ENCODE measurements at places on chromosomes 6 and 20. TPM values are rescaled to one million over a fixed set of nuclear protein-coding genes. Genes with fewer than 3 reads are reported as not detected.

GRCh38 chr6:54846243-54846856 is at the start of gene FAM83B:
FAM83B (plus strand) TSS chr6:54846771; CDS start chr6:54870247, 23,476 bp downstream.
- DNase-seq, result no peak

DNA sequence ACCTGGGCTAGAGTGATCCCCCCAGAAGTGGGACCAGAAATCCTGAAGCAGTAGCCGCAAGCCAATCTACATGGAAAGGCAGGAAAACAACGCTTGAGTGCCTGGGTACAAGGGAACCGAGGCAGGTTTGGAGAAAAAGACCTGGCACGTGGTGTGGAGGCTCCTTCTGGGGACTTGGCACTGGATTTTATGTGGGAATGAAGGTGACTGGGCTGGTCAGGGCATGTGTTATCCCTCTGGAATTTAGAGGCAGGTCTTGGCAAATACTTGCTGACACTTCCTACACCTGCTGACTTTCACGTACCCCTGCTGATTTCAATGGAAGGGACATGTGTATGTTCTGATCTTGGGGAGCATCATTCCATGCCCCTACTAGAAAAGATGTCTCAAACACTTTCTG is 25.0 kb upstream of the FAM217A start:
- no peak for DNase-seq

The BPI gene
- total RNA-seq, result 4.1 TPM

DNA sequence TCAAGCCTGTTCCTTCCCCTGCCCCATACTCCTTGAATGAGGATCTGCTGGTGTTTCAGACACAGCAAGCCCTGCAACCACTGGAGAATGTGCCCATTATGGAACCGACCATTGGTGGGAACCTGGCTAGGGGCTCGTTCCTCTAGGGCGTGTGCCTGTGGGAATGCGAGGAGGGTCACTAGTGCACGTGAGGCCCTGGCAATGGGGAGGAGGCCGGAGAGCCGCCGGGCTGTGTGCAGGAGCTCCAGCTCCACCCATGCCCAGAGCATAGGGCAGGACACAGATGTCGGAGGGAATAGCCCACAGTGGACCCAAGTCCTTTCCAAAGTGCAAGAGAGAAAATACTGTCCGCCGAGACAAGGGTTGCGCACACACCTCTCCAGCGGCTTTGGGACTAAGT is 99.3 kb downstream of the ERMARD start:
- DNase-seq, result no peak

The ZNF322 gene
- total RNA-seq, result 18.6 TPM

The GPR63 gene
- 0.99 TPM for total RNA-seq

The E2F1 gene
- total RNA-seq, result 0.92 TPM

The FOXC1 gene
- total RNA-seq, result 109 TPM

DNA sequence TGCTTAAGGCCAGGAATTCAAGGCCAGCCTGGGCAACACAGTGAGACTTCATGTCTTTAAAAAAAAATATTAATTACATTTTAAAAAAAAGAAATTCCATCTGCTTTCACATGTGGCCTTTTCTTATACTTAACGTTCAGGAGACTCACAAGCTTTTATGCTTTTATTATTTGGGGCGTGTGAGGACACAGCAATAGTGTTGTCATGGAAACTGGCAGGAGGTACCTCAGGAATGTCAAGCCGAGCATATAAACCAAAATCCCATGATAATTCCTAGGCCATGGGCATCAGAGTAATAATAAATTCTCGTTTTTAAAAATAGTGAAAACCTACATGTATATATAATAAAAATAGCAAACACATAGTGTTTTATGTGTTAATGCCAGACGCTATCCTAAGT is 89.8 kb downstream of the IYD start:
- DNase-seq, result no peak

- no peak for DNase-seq
Observed at GRCh38 chr6:105279463-105279862, 99.6 kb upstream of the POPDC3 start.

DNA sequence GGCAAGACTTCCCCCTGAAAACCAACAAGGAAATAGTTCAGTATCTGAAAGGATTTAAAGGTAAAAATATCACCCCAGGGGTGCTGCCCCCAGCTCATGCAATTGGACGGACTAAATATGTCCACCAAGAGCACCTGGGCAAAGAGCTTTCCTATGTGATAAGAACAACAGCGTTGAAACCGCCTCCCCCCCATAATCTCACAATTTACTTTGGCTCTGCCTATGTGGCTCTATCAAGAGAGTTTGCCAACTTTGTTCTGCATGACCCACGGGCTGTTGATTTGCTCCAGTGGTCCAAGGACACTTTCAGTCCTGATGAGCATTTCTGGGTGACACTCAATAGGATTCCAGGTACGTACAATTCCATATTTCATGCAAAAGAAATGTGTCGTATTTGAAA is 35.8 kb downstream of the GCNT2 start:
- no peak for DNase-seq

- DNase-seq, result no peak
Observed at GRCh38 chr6:169805242-169805838, 53.9 kb downstream of the ERMARD start.

DNA sequence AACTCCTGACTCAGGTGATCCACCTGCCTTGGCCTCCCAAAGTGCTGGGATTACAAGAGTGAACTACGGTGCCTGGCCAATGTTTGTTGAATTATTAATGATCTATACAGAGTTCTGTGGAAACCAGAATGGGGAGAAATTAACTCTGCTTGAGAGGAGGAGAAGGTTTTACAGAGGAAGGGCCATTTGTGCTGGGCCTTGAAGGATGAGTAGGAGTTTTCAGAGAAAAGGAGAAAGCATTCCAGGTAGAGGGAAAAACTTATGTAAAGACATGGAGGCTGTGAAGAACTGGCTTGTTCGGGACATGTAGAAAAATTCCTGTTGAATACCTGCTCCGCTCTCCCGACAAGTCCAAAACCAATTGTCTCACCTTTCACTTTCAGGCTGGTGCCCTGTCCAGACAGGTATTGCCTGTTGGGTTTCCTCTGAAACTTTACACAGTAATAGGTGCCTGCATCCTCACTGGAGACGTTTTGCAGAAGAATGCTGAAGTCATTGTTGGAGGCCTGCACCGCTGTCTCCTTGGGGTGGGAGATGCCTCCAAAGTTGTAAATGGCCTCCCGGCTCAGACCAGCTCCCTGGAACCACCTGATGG is 11.3 kb upstream of the NSFL1C start:
- DNase-seq, result no peak

The TLDC2 gene
- not detected for total RNA-seq

The LKAAEAR1 gene
- not detected for total RNA-seq

DNA sequence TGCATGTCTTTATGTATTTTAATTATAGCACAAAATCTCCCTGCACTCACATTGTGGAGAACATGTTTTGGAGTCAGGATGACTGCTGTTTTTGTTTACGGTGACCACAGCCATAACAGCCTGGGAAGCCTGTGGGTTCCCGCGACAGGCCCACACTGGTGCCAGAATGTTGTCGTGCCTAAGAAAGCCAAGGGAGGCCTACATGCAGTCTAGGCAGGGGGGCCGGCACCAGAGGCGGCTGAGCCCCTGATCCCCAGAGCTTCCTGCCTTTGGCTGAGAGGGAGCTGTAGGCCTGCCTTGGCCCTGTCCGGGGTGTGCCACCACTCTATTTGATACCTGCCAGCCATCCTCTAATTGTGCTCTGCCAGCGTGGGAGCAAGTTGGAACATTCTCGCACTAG is 46.7 kb downstream of the TBC1D7 start:
- DNase-seq, result no peak

- DNase-seq, result no peak
Observed at GRCh38 chr6:108113557-108114519, 39.3 kb upstream of the OSTM1 start.

DNA sequence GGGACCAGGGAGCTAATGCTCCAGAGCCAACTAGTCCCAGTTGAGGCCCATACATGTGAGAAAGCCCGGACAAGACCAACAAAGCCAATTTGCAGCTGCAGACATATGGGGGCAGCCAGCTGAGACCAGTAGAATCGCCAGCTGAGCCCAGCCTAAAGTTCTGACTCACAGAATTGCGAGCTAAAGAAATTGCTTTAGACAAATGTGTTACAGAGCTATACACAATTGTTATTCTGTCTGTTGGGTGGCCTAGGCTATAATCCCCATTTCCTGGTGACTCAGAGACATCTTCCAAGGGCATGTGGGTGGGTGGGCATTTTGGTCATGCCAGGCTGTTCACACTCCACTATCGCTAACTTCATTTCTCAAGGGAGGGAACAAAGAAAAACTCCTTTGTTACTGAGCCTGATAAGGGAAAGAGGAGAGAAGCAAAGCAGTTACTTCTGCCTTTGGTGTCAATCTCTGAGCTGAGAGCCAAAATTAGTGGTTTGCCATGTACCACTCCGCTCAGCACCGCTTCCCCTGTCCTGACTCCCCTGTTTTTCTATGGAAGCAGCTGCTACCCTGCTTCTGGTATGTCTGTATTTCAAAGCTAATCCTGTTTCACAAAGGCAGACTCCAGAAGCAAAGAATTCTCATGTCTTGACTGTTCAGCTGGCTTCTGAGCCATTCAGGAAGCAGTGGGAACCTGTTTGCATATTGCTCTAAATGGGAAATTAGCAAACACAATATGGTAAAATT is 26.1 kb downstream of the SCP2D1 start:
- no peak for DNase-seq

The MYBL2 gene
- total RNA-seq, result 0.81 TPM

The EDN3 gene
- total RNA-seq, result not detected

GRCh38 chr20:4833074-4833728 is 111.5 kb downstream of the PRND start:
- DNase-seq, result no peak

DNA sequence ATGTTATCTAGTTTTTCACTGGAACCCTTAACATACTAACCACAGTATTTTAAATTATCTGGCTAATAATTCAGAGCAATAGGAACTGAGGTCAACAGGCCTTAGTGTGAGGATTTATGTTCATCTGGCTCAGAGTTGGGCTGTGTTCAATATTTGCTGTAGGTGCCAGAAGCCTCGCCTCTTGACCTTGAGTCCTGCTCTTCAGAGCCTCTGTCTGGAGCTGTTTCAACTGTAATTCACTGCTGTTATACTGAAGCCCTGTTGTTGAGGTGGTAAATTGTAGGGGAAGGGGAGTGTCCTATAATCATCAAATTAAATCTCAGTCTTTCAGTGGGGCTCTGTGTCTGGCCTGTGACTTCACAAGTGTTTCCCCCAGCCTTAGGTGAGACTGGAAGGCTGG is 184.4 kb downstream of the CDH26 start:
- DNase-seq, result no peak

DNA sequence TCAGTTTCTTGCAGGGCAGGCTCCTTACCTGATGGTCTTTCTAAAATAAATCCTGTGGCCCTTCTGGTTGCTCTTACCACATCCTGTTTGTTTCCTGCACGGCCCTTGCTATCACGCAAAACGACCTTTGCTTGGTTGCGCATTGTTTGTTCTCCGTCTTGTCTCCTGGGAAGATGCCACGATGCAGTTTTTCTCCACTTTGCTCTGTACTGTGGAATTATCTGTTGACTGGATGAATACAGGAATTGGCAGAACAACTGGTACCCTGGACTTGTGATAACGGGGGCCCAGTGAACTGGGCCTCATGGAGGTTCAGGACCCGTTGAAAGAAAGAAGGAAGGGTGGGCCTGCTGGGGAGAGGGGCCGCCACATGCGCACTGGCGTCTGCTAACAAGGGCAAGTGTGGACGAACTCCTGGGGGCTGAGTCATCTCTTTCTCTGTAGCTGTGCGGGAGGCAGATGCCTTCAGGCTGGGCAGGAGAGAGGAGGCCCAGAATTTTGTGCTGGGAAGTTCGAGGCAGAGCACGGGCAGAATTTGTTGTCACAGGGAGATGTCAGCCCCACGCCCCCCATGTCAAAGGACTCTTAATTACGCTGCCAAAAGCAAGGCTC is 139.9 kb downstream of the BMP7 start:
- DNase-seq, result no peak

DNA sequence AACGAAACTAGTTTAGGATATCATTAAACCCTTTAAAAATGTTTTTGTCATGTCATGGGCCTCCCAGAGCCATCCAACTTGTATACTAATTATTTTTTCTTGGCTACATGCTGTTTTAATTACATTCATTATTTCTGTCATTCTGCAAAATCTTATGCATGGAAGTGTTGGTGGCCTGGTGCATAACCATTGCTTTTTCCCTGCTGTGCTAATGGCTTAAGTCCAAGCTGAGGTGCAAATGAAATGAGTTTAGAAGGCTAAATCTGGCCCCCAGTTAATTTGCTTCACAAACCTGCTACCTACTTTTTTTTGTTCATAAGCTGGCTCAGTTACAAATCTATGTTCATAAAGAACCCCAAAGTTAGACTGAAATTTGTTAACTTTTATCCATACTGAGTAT is 1249.9 kb downstream of the EPHA7 start:
- no peak for DNase-seq

GRCh38 chr6:22638320-22638719 is 69.0 kb downstream of the HDGFL1 start:
- no peak for DNase-seq

The BPIFB1 gene
- not detected for total RNA-seq

GRCh38 chr6:159082039-159082815 is 37.4 kb upstream of the TAGAP start:
- DNase-seq, result no peak

The SLC22A7 gene
- not detected for total RNA-seq

DNA sequence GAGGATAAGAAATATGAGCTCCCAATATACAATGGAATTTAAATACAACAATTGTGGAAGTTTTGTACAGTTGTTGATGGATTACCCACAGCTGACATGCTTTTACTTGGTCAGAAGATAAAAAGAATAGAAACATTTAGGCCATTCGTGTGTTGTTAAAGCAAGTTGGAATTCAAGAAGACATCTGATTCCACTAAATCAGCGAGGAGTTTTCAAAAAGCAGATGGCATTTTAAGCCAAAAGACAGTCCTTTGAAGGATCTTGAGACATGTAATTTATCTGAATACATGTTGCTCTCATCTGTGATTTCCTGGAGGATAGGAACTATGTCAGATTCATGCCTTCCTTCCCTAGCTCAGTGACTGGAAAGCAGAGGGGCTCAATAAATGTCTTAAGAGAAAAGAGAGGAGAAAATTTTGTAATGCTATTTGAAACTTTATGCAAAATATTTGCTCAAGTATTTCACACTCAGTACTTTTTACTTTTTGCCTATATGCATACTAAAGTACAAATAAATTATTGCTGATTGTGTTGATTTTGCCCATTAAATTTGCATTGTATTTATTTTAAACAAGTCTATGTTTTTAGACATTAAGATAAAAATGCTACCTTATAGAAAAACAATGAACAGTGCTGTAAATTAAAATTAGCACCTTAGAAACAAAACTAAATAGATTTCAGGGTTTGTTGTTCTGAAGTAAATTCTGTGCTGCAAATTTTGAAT is 733.8 kb upstream of the FLRT3 start:
- no peak for DNase-seq

The ILRUN gene
- 75.4 TPM for total RNA-seq

All from thoracic aorta (tissue), 2 donors.